NCI-H1417 (cell line): ENCODE measurements at places on chromosomes 3 and 15.
A peak's percentile ranks its signal among the peaks of the same experiment; 100 is the strongest.

- DNase-seq = no peak
Observed at GRCh38 chr3:157147099-157147803, 12.7 kb downstream of the CCNL1 start.

GRCh38 chr3:124648551-124648950, 81.7 kb upstream of the UMPS start:
- no peak for DNase-seq

- DNase-seq = no peak
Observed at GRCh38 chr3:177426878-177427495, 229.7 kb upstream of the TBL1XR1 start.

DNA sequence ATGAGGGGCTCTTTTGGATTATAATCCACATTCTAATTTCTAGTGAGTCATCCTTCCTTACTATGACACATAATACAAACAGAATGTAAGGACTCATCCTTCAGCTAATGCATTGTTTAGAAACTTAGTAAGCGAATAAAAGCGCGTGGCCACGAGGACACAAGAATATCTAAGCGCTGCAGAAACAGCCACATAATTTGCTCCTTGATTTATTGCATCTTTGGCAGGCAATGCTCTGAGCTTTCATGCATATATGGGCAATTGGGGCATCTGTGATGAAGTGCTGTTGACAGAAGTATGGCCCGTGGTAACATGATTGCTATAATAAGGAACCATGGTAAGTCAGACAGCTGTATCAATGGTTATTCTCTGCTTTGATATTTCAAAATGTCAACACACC, 191.3 kb upstream of the ZNF385D start:
- DNase-seq = peak; percentile 91

DNA sequence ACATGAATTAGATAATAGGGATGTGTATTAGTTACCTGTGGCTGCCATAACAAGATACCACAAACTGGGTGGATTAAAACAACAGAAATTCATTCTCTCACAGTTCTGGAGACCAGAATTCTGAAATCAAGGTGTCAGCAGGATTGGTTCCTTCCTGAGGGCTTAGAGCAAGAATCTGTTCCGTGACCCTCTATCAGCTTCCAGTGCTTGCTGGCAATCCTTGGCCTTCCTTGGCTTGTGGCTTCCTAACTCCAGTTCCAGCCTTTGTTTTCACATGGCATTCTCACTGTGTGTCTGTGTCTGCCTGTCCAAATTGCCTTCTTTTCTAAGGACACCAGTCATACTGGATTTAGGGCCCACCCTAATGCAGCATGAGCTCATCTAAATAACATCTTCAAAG, 94.4 kb upstream of the NR2E3 start:
- DNase-seq = no peak

- DNase-seq = no peak
Observed at GRCh38 chr3:7518026-7518425, 657.1 kb downstream of the GRM7 start.
